Activated CD8-positive, alpha-beta memory T cell treated with anti-CD3 and anti-CD28 coated beads for 1 hour (primary cell): ENCODE measurements at places on chromosomes 7 and 10.

- DNase-seq = no peak
These were observed 223.6 kb downstream of the TNS3 start for GRCh38 chr7:47358357-47358756.

- no peak for DNase-seq
These were observed 129.8 kb downstream of the BUB3 start for GRCh38 chr10:123284022-123284421.

GRCh38 chr7:107394276-107394675, 75.6 kb upstream of the GPR22 start:
- DNase-seq = no peak

GRCh38 chr7:138773817-138774216, 24.0 kb upstream of the TMEM213 start:
- no peak for DNase-seq

DNA sequence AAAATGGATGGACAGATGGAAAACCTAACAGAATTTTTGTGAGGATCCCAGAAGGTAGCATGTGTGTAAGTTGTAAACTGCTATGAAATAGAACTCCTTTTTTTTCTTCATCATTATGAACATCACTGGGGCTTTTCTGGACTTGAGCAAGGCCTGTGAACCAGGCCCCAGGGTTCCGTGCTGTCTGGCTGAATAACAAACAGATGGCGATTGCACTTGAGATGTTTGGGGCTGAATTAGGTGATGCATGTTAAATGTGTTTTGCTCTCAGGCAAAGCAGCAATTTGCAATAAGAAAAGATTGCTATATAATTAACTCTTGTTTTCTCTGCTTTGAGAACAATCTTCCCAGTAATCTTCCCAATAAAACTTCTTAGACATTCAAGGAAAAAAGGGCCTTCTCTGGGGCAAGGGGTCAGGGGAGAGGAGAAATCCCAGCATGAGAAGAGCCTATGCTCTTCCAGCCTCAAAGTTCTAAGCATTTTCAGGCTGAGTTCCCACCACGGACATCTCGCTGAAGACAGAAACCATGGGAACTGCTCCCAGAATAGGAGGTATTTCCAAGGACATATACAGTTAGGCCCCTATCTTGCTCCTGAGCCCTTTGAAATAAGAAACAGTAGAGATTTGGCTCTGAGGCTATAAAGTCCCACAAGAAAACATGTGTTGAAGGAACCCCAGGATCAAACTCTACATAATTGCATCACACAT, 98.7 kb downstream of the ITIH5 start:
- DNase-seq = no peak

DNA sequence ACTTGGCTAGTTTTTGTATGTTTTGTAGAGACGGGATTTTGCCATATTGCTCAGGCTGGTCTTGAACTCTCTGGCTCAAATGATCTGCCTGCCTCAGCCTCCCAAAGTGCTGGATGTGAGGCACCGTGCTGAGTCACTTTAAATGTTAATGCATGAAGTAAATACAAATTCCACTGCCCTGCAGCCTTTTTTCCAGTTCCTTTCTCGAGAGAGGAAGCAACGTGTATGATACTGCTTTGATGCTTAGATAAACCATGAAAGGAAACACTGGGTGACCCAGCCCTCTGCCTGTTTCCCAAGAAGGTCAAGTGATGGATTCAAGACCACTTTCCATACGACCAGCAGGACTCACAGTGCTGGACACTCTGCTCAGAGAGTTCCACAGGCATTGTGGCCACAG, 11.3 kb upstream of the MRPS24 start:
- no peak for DNase-seq

- DNase-seq = no peak
These were observed 84.7 kb downstream of the NRP1 start for GRCh38 chr10:33249659-33250345.

GRCh38 chr10:132103116-132103910, 37.6 kb downstream of the JAKMIP3 start:
- DNase-seq = no peak

GRCh38 chr7:2913760-2914387, 69.8 kb upstream of the GNA12 start:
- DNase-seq = no peak

- no peak for DNase-seq
These were observed 537.9 kb downstream of the PLXDC2 start for GRCh38 chr10:20354166-20354565.

GRCh38 chr10:335151-335800, 200.0 kb downstream of the ZMYND11 start:
- no peak for DNase-seq

DNA sequence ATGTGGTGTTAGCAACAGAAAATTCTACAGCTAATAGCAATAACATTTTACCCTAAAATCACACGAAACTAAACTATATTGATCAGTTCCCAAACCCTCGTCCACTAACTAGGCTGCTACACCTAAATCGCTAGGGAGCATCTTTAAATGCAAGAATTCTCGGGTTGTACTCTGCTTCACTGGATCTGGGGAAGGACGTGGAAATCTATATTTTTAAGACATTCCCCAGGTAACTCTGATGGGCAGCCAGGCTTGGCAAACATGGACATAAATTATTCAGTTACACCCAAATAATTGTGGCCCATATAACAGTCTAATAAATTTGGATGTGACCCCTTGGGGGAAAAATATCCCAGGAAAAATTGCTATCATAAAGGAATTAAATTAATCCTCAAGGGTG, 36.3 kb upstream of the NFE2L3 start:
- no peak for DNase-seq

DNA sequence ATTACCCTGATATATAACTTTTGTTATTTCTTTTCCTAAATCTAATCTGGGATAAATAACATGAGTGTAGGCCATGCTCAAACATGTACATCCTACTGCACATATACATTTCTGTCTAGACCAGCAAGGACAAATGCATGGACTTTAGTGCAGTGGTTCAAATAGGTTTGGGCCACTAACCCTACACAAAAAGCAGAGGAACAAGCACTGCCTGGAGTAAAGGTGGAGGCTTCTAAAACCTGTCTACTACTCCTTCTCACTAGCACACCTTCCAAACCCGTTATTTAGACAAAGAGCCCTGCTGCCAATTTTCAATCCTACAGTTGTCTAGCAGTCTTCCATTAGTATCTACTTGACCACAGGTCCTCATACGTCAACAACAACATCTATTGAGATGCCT, 34.8 kb downstream of the SGCE start:
- no peak for DNase-seq

DNA sequence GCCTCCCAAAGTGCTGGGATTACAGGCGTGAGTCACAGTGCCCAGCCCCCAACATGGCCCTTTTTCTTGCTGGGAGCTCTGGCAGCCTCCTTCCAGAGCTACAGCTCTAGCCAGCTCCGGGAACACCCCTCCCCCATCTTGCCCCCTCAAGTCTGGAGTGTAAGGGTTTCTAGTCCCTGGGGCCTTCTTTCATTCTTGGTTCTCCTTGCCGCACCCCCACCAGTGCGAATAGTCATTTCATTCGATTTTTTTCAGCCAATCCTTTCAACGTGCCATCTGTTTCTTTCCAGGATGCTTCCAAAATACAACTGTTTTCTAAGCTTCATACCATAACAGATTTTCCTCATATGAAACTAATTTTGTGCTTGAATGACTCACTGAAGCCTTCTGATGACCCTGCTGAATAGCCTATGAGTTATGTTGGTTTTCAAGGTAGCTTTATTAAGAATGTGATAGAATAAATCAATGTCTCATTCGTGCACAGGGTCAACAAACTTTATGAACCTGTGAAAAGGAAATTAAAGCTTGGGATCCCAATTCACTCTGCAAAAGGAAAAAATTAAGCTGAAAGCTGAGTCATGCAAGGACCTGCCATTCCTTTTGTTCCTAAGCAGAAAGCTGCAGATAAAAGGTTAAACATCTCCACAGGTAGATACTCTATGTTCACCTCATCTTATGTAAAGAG, 38.6 kb downstream of the CDC14C start:
- no peak for DNase-seq

DNA sequence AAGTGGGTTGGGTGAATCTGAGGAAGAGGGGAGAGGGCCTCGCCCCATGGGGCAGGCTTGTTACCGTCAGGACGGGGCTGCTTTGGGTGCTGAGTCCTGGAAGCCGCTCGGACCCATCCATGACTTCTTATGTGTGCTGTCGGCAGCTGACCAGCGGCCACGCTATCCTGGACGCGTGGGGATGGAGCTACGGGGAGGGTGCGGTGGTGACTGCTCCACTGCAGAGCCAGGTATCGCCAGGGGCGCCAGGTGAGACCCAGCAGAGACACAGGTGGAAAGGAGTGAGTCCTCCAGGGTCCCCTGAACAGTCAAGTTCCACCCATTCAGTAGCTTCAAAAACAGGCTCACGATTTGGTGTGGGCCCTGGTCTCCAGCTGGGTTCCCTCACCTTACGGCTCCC, 10.6 kb upstream of the FAM20C start:
- DNase-seq = no peak

GRCh38 chr10:47058961-47059391, 147.7 kb downstream of the PTPN20 start:
- DNase-seq = no peak

DNA sequence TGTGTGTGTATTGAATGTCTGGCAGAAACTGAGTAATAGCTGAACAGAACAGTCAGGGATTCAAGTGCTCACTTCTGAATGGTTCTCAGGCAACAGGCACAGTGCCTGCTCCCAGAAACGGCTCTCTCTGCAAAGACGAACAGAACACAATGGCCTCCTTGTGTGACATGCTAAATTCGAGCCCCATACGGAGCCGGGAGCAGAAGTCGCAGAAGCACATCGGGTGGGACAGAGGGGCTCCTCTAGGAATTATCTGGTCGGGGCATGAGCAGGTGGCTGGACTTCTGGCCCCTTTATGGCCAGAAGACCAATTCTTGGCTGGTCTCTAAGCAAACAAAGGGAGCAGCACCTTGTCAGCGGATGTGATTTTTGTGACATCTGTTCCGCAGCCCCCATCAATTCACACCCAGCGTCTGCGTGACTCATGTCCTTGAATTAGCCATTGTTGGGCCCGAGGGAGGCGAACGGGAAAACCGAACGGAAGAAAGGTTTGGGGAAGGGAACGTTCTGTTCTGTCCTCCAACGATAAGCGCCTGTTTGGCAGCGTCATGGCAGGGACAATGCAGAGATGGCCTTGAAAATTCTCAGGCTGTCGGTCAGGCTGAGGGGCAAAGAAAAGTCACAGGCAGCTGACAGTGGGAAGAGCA, 47.3 kb upstream of the NPTX2 start:
- DNase-seq = no peak

- no peak for DNase-seq
These were observed 75.6 kb downstream of the CCDC6 start for GRCh38 chr10:59830601-59831259.

- no peak for DNase-seq
These were observed 40.1 kb downstream of the TNRC18 start for GRCh38 chr7:5383314-5384098.

DNA sequence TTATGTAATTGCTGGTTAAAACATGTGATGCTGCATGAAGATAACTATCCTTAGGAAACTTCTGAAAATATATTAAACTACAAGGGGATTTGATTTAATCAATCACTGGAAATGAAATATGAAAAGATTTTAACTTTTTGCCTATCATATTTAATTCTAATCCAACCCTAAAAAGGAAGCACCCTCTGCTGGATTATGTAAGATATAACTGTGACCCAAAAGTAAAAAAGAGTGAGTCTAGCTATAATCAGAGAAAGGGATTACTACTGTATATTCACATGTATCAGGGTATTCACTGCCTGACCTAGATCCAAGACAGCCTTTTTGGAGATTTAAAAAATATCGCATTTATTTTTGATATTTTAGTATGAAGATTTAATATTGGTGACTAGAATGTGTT, 295.5 kb downstream of the MDFIC start:
- DNase-seq = no peak

GRCh38 chr7:98133181-98133580, 26.5 kb downstream of the LMTK2 start:
- no peak for DNase-seq

DNA sequence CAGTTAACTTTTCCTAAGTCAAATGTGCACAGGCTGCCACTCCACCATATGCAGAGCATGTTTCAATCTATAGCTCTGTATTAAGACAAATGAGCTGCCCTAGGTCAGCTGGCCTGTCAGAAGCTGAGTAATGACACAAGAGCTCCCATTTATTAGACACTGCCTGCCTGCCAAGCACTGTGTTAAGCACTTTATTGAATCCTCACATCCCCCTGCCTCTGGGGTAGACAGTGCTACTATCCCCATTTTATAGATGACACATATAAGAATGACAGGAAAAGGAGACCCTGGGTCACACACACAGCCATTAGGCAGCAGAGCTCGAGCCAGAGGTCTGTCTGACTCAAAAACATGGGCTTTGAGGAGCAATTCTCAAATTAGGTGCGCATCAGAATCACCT, 179.8 kb upstream of the PDE1C start:
- no peak for DNase-seq

- no peak for DNase-seq
These were observed 240.0 kb downstream of the REEP3 start for GRCh38 chr10:63761243-63761642.

DNA sequence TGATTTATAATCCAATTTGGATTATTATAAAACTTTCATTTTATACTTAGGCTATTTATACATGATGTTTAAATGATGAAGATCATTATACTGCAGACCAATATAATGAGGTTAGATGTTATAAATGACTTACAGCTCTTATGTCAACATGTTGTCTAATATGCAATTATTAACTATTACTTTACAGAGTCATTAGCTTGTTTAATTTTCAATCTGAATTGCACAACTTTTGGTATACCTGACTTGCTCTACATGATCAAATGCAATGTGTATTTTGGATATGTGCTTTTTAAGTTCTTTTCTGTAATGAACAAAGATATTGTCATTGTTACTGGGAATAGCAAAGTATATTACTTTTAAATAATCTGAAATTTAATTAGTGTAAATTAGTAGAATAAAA, 569 bp downstream of the CD36 start:
- no peak for DNase-seq

DNA sequence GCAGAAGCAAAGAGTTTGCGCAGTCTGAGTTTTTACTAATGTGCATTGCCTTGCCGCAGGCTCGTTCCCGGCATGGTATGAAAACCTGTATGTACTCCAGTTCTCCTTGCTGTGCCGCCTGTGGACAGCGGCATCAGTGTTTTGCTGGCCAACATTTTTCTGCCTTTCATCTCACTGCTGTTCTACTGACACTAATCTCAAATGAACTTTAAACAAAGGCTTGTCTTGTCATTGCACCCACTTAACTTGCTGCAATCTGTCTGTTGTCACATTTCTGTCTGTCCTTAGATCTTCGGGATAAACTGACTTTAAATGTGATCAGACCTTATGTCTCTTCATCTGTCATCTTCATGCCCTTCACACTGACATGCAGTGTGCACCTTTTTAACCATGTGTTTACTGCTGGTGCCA, 71.7 kb upstream of the ZNRF2 start:
- no peak for DNase-seq

- DNase-seq = no peak
These were observed 478 bp upstream of the ZNF22 start for GRCh38 chr10:45000138-45000751.
